ENCODE measurements at places on chromosomes 5 and 9. TPM values are rescaled to one million over a fixed set of nuclear protein-coding genes. Genes with fewer than 3 reads are reported as not detected.

The FOXD1 gene
- 0.19 TPM for total RNA-seq

The IFNK gene
- not detected for total RNA-seq

GRCh38 chr5:145553177-145553576, 282.0 kb downstream of the PRELID2 start:
- H3K27ac ChIP-seq: no peak overlapping the region
- H3K4me1 ChIP-seq: peaks cover 7% of the 10 kb centered on the region
- DNase-seq: no peak
- no peaks in the 10 kb centered on the region for H3K36me3 ChIP-seq
- H3K4me3 ChIP-seq: no peak overlapping the region

GRCh38 chr9:132878695-132879456, at the start of gene SPACA9:
TSS of gene SPACA9 (plus strand) at chr9:132878898. CDS start at chr9:132883948, 5,050 bp downstream.
- H3K4me1 ChIP-seq: no peaks in the 10 kb centered on the region
- H3K36me3 ChIP-seq: no peaks in the 10 kb centered on the region
- H3K4me3 ChIP-seq: peak within 1 kb of the TSS; percentile 81
- peak within 1 kb of the TSS; percentile 83 for H3K27ac ChIP-seq
- peaks cover 4% of the 10 kb centered on the region for H3K27me3 ChIP-seq
- peak; percentile 33 for DNase-seq

DNA sequence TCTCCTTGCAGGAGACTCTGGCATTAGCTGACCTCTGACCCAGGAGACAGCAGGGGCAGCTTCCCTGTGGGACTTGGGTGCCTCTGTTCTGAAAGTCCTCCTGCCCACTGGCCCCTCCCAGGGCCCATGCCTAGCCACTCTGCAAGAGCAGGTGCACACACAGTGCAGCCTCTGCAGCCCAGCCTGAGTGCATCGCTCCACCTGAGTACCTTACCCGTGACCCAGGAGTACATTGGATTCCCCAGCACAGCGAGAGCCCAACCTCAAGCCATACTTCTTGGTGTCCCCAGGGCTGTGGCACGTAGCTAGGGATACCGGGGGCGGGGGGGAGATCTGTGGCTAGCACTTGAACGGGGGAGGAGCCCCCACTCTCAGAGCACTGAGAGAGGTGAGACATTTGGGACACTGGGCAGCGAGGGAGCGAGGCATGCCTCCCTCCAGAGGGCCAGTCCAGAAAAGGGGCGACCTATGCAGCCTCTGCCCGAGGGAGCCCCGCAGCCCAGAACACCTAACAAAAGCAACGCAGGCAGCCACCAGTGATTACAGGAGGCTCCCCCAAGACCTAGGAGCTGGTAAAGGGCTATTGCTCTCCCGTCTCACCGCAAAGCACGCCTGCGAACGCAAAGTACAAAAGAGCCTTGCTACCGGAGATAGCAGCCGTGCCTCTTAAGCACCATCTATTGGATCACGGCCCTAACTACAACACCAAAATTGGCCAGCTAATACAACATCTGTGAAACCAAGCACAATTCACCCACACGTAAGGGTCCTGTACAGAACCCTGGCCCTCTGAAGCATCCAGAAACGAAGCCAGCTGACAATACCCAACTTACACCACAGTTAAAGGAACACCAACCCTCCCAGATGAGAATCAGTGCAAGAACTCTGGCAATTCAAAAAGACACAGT, 826 bp upstream of the PRDM9 start:
- DNase-seq: no peak
- peak overlapping the region; percentile 66 for H3K4me3 ChIP-seq
- H3K36me3 ChIP-seq: peaks cover 1% of the 10 kb centered on the region

DNA sequence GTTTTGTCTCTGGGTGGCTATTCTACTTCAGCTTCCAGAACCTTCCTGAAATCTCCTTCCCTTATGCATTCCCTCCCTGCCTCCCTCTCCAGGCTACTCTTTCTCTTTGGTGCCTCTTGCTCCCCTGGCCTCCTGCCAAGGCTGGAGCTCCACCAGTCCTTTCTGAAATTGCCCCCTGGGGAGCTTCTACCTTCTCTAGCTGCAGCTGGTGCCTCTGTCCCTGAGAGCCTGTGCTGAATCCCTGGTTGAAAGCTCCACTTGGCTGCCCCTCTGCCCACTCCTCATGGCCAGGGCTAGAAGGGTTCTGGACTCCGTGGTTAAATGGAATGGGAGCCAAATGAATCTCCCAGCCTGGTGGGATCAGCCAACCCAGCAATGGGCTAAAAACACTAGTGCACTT, 80.1 kb downstream of the COL15A1 start:
- H3K4me1 ChIP-seq: no peaks in the 10 kb centered on the region
- H3K27ac ChIP-seq: no peak overlapping the region
- no peak for DNase-seq
- peaks cover 9% of the 10 kb centered on the region for H3K27me3 ChIP-seq
- no peaks in the 10 kb centered on the region for H3K36me3 ChIP-seq
- no peak overlapping the region for H3K4me3 ChIP-seq

- no peak for DNase-seq
- H3K27me3 ChIP-seq: no peaks in the 10 kb centered on the region
- peak overlapping the region; percentile 3 for H3K27ac ChIP-seq
- H3K36me3 ChIP-seq: peaks cover 22% of the 10 kb centered on the region
Measured at GRCh38 chr9:100354121-100354800, 1.5 kb upstream of the TEX10 start.

DNA sequence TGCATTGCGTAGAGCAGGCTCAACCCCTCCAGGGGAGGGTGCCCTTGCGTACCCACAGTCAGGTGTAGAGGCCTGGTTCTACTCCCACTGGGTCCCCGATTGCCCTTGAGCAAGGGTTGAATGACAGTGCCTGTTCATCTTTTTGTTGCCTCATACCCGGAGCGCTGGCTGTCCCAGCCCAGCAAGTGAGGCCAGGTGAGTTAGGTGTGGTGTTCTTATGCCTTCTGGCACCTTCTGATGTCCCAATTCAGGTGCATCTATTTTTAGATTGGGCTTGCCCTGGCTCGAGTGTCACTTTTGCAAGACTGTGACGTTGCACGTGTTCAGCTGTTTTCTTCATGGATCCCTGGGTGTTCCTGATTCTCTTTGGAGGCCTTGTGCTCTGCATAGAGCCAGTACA, 257.8 kb downstream of the GOLPH3 start:
- no peak for DNase-seq
- no peak overlapping the region for H3K27ac ChIP-seq

DNA sequence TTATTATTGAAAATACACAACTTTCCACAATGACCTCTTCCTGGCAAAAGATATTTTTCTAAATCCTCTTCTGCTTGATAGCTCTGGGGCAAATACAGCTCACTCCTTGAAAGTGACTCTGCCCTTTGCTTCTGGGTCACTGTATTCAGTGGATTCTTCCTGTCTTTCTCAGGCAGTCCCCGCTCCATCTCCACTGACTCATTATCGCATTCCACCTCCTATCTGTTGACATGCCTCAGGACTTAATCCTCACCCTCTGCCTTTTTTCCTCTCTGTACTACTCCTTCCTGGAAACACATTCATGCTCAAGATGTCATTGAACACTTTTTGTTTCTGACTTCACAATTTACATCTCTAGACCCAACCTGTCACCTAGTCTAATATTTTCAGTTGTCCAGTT, 8.4 kb upstream of the RGS7BP start:
- H3K36me3 ChIP-seq: no peaks in the 10 kb centered on the region
- H3K27me3 ChIP-seq: peaks cover 7% of the 10 kb centered on the region
- H3K4me1 ChIP-seq: peaks cover 3% of the 10 kb centered on the region

GRCh38 chr9:33250458-33250995, 10.6 kb downstream of the SPINK4 start:
- peaks cover 12% of the 10 kb centered on the region for H3K36me3 ChIP-seq
- peak overlapping the region; percentile 52 for H3K27ac ChIP-seq
- H3K4me3 ChIP-seq: no peak overlapping the region
- no peaks in the 10 kb centered on the region for H3K4me1 ChIP-seq
- H3K27me3 ChIP-seq: no peaks in the 10 kb centered on the region

- peaks cover 18% of the 10 kb centered on the region for H3K4me1 ChIP-seq
- no peak overlapping the region for H3K27ac ChIP-seq
- peak overlapping the region; percentile 37 for H3K4me3 ChIP-seq
- no peaks in the 10 kb centered on the region for H3K27me3 ChIP-seq
- no peak for DNase-seq
Measured at GRCh38 chr5:157855404-157855994, 3.4 kb downstream of the CLINT1 start.

GRCh38 chr9:127417131-127418036, 6.8 kb upstream of the ZNF79 start:
- no peak overlapping the region for H3K4me3 ChIP-seq
- H3K27me3 ChIP-seq: no peaks in the 10 kb centered on the region
- DNase-seq: no peak
- H3K36me3 ChIP-seq: peaks cover 2% of the 10 kb centered on the region

Measured in progenitor cell of endocrine pancreas (in vitro differentiated cells).